ENCODE measurements at places on chromosomes 1 and 21.

DNA sequence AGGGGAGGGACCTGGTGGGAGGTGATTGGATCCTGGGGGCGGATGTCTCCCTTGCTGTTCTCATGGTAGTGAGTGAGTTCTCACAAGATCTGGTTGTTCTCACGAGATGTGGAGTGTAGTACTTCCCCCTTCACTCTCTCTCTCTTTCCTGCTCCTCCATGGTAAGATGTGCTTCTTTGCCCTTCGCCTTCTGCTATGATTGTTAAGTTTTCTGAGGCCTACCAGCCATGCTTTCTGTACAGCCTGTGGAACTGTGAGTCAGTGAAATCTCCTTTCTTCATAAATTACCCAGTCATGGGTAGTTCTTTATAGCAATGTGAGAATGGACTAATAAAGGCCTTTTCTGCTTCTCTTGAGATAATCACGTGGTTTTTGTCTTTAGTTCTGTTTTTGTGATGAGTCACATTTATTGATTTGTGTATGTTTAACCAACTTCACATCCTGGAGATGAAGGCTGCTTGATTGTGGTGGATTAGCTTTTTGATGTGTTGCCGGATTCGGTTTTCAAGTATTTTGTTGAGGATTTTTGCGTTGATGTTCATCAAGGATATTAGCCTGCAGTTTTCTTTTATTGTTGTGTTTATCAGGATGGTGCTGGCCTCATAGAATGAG lies 45.5 kb downstream of the RABGAP1L start:
- DNase-seq: no peak

GRCh38 chr1:193111641-193112090 lies 6.5 kb upstream of the GLRX2 start:
- no peak for DNase-seq

DNA sequence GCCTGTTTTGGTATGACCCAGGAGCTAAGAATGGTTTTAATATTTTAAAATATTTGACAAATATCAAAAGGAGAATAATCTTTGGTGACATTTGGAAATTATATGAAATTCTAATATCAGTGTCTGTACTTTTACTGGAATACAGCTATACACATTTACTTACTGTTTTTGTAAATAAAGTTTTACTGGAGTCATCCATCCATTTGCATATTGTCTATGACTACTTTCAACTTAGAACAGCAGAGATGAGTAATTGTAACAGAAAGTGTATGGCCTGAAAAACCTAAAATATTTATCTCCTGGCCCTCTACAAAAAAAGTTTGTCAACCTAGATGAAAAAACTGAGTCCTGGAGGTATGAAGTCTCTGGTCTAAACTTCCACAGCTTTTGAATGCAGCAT lies 5.8 kb upstream of the MAP3K7CL start:
- DNase-seq: no peak

GRCh38 chr1:116328671-116329070 lies 44.4 kb upstream of the ATP1A1 start:
- DNase-seq: no peak

- no peak for DNase-seq
Measured at GRCh38 chr1:29900712-29901111, 664.4 kb downstream of the PTPRU start.

DNA sequence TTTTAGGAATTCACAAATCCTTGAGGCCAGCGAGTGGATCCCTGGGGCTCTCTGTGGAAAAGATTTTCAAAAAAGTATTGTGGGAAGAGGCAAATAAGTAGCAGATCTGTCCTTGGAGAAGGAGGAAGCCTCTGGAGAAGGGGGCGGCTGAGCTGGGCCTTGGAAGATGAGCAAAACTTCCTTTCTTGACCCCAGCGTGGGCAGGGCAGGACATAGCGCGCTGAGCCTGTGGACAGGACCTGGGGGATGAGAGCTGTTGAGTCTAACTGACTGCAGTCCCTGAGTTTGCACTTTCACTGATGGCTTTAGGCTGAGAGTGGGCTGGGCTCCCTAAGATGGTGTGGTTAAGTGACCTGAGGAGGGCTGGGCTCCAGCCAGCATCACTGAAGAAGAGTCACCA lies 170.2 kb upstream of the GALNT2 start:
- no peak for DNase-seq

GRCh38 chr1:53270873-53271272 lies 32.6 kb upstream of the MAGOH start:
- no peak for DNase-seq

GRCh38 chr1:2031546-2032540 lies 12.7 kb downstream of the GABRD start:
- DNase-seq: no peak

- DNase-seq: no peak
Measured at GRCh38 chr1:180246579-180246978, 16.5 kb downstream of the LHX4 start.

DNA sequence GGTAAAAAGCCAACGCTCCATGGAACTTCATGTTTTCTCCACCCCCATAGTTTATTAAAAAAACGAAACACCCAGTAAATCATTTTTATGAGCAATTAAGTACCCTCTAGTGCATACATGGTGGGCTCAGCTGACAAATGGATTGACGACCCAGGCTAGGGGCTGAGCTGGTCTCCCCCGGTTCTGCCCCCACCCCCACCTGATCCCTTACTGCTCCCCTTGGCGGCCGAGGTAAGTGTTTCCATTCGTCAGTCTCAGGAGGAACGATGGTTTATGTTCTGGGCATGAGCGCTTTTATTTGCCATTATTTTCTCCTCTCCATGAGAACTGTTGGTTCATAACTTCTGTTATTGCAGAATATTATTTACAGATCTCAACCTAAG lies 233.9 kb upstream of the C1orf174 start:
- DNase-seq: no peak

GRCh38 chr1:177413982-177414596 lies 243.3 kb downstream of the BRINP2 start:
- no peak for DNase-seq

- peak; percentile 92 for DNase-seq
Measured at GRCh38 chr1:6554031-6554906, at the start of gene NOL9. Gene NOL9, minus strand, starts transcription at chr1:6554513. Its CDS starts 11 bp downstream, at chr1:6554502.

GRCh38 chr1:210582205-210582970 lies 253.7 kb downstream of the HHAT start:
- DNase-seq: no peak

GRCh38 chr1:108646265-108646647 lies 14.6 kb downstream of the HENMT1 start:
- DNase-seq: no peak

DNA sequence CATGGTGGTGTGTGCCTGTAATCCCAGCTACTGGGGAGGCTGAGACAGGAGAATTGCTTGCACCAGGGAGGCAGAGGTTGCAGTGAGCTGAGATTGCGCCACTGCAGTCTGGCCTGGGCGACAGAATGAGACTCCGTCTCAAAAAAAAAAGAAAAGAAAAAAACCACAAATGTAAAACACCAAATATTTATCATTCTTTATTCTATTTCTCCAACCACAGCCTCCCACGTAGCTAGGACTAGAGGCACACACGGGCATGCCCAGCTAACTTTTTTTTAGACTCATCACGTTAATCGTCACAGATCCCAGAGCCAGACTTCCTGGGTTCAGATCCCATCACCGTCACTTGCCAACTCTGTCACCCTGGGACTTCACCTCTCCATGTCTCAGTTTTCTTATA lies 13.5 kb downstream of the DNAJC16 start:
- DNase-seq: no peak

GRCh38 chr1:119806489-119806888 lies 4.8 kb downstream of the REG4 start:
- no peak for DNase-seq

- DNase-seq: no peak
Measured at GRCh38 chr1:227961651-227962466, 14.1 kb upstream of the WNT9A start.

GRCh38 chr1:117124661-117125060 lies 3.1 kb upstream of the TRIM45 start:
- DNase-seq: no peak

DNA sequence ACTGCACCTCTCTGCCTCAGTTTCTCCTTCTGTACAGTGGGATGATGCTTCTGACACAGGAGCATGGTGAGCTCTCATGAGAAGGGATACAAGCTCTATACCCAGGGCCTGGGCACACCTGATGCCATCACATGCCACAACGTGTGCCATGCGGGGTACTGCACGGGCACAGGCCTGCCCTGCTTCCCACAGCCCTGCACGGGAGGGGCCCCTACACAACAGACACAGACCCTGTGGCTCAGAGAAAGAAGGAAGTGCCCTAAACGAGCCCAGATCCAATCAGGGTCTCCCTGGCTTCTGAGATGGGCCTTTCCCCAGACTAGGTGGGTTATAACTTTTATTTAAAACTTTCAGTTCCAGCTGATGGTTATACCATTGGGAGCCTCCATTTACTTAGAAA lies 24.6 kb downstream of the C2CD2 start:
- no peak for DNase-seq

DNA sequence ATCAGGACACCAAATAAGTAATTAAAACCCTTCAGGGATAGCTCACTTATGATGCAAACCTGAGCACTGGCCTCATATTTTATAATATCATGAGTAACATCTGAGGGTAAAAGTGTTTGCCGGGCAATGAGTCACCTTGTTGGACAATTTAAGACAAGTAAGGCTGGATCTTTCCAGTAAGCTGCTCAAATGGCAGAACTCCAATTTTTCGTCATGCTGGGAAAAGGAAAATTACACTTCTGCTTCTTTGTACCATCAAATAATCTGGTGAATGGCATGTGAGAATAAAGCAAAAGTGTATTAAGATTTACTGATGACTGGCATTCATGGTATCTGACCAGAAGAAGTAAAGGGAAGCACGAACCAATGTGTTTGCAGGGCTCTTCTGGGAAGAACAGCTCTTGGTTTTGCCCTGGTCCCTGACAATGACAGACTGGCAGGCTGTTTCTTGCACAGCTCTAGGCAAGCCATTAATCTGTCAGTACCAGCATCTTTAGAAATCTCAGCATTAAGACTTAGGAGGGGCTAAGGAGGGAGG lies 392.2 kb downstream of the VAV3 start:
- DNase-seq: no peak

DNA sequence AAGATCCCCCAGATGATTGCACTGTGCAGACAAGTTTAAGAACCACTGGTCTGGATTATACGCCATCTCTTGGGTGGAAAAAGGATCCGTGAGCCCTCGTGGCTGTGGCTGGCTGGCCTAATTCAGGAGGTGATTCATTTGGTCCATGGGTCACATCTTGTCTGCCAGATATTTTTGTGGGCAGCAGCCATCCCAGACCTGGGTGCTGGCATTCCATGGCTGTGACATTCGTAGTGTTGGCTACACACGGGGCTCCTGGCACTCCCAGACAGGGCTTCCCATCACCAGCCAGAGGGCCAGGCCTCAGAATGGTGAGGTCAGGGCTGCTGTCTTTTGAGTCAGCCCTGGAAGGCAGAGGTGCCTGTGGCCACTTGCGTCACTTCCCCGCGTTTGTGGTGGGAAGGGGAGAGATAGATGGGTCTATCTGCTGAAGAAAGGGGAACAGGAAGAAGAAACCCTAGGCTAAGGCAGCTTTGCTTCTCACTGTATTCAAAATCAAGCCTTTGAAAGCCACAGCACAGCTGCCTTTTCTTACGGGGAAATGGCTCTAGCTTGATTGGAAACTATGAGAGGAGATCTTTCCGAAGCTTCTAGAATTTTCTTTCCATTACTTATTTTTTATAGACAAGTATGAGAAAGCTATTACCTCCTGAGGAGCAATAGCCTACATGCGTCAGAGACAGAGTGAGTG lies 32.4 kb downstream of the EIF2D start:
- peak; percentile 80 for DNase-seq

DNA sequence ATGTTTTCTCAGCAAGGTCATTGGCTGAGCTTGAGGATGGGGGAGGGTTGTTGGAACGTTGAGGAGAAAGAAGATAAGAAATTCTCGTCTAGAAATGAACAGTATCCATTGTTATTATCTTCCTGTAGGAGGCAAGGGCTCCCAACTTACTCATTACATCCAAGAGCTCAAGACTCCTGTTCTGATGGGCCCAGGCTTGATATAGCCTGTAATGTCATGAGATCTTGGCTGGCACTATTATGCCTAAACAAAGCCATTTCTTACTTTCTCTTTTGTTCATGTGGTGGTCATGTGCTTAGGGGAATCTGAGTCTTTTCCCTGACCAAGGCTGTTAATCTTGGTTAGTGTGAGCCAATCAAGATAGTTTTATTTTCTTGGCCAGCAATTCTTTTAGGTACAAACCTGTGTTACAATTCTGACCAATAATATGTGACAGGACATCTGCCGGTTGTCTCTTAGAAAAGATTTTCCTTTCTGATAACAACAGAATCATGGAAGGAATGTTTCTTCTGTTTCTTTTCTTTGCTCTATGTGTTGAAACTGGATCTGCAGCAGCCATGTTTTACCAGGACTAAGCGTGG lies 15.2 kb upstream of the IGSF3 start:
- no peak for DNase-seq

DNA sequence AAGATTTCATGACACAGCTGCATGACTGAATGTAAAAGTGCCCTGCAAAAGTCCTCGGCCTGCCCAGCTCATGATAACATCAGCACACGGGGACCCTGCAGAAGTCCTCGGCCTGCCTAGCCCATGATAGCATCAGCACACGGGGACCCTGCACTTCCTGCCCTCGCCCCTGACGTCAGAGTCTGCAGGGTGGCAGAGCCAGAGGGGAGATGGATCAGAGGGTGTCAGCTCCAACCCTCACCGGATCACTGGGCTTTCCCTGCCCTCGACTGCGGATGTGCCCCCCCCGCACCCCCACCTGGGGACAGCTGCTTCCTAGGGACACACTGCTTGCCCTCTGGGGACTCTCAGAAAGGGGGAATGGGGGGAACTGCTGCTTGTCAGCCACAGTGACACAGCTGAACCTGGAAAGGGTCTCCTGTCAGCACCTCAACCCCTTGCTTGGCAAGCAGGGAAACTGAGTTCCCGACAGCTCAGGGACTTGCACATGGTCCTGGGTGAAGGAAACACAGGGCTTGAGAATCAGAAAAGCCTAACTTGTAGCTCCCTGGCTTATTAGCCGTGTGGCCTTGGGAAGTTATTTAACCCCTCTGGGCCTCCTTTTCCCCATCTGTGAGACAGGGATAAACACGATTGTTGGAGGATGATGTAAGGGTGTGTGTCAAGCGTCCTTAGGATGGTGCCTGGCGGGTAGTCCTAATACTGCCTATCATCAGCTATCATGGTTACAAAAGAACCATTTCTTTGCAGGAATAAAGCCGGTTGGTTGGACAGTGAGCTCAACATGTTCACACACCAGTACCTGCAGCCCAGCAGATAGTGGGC lies 8.3 kb upstream of the MIIP start:
- DNase-seq: no peak

DNA sequence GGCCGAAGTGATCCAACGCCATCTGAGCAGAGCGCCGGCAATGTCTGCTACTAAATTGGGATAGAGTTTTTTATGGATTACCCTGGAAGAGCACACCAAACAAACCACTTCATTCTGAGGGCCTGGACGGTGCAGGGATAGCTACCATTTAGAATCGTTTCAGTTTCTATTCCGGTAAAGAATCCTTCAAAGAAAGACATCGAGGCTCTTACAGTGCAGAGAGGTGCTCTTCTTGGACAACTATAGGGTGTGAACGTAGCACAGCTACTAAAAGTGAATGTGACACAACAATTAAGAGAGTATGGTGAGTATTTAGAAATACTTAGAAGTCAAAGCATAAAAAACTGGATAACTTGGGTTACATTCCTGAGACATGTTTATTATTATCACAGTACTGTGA lies 16.1 kb downstream of the HIVEP3 start:
- DNase-seq: no peak

- DNase-seq: no peak
Measured at GRCh38 chr1:96538883-96539282, 182.7 kb upstream of the PTBP2 start.
